ENCODE measurements at places on chromosomes 1 and 21.

DNA sequence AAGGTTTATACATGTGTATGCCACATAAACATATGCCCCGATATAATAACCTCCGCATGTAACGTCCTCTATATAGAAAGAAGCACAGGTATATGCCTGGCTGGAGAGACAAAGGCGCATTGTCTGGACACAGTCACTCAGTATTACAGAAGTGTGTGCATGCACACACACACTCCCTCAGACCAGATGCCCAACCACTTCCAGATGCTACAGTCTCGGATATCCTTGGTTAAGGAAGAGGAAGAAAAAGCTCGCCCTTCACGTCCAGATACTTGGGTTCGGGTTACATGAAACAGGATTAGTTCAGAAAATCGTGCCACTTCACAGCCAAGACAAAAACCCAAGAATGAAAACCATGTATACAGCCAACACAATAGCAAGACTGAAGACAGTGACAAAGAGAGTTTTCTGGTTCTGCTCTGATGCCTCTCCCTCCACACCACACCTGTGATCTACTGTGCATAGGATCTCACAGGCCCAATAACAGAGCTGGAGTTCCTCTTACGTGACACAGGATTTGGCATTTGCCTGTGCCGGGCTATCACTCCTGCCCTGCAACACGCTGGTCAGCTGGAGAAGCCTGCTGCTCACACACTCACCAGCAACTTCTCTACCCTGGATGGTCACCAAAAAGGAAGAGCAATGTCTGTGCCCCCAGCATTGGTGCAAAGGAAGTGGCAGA lies 75.0 kb downstream of the SSBP3 start:
- DNase-seq, result no peak

DNA sequence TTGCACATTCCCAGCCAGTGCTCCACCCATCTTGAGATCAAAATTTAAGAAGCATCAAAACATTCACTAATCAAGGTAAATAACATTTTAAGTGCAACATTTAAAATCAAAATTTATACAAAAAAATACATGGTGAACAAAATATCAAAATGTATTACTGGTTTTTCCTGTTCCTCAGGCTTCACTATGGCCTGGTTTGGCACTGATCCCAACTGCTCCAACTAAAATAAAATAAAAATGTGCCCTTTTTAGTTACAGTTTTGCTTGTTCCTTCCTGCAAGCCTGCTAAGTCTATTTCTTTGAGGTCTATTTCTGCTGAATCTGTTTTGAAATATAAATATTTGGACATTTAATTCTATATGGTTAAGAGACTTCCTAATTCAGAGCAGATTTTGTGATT lies 54.9 kb downstream of the ADAMTS1 start:
- DNase-seq, result no peak

- no peak for DNase-seq
Observed at GRCh38 chr21:36199021-36199420, 42.4 kb downstream of the DOP1B start.

DNA sequence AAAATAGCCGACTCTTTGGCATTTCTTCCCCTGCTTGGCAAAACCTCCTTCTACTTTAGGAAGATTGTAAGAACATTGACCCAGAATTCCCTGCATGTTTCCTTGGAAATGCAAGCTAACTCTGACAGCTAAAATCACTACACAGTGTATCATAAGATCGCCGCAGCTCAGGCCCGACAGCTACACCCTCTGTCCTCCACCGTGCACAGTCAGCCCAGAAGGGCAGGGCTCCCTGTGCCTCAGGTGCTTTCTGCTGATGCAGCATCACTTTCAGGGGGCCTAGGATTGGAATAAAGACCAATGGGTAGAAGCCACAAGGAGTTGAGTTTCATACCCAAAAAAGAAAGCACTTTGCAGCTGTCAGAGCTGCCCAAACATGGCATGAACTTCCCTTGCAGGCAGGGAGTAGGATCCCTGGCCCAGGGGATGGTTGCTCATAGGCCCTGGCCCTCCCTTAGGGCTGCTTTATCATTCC lies 145.3 kb downstream of the SEC16B start:
- DNase-seq, result peak; percentile 90

- DNase-seq, result no peak
Observed at GRCh38 chr1:116556289-116557006, 14.4 kb downstream of the CD58 start.

DNA sequence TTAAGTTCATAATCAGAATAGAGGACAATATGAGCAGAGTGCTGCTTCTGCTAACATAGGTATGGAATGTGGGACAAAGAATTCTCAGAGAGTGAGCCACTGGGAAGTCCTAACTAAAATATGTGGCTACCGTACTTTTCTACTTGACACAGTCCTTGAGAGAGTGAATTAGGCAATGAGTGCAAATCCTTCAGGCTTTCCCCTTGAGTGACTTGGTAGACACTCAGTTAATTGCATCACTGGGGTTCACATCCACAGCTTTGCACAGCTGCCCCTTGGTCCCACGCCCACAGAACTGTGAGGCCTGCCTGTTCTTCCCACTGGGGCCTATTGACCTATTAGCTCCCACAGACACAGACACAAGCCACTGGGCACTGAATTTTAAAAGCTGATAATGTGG lies 40.5 kb upstream of the PAXBP1 start:
- no peak for DNase-seq

DNA sequence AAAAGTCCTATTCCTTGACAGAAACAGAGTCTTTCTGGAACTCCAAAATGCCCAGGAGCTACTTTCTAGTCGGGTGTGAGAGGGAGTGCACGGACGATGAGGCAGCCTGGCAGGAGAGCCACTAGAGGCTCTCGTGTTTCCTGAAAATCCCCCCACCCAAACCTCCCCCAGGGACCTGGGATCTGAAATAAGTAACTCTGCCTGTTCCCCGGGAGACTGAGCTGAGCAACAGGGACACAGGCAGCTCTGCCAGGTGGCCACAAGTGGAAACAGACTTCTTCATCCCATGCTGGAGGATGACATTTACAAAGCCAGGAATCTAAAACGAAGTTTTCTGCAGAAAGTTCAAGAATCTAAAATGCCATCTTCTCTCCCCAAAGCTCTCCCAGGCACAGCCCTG lies 77.1 kb downstream of the ITPKB start:
- DNase-seq, result no peak

GRCh38 chr1:44151332-44151731 lies 9.9 kb upstream of the KLF18 start:
- no peak for DNase-seq

DNA sequence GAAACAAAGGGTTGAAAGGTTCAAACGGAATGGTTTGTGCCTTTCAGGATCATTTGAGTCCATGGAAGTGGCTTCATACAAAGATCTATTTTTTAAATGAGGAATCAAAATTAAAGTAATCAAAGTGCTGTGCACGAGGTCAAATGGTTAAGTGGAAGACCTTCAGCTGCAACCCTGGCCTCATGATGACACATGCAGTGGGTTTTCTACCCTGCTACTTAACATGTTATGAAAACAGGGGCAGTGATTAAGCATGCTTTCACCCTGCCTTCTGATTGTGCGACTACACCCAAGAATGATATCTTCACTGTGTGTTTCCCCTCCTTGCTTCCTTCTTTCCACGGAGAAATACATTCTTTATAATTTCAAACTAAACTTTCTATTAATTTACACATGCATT lies 604.2 kb downstream of the LRRIQ3 start:
- no peak for DNase-seq

DNA sequence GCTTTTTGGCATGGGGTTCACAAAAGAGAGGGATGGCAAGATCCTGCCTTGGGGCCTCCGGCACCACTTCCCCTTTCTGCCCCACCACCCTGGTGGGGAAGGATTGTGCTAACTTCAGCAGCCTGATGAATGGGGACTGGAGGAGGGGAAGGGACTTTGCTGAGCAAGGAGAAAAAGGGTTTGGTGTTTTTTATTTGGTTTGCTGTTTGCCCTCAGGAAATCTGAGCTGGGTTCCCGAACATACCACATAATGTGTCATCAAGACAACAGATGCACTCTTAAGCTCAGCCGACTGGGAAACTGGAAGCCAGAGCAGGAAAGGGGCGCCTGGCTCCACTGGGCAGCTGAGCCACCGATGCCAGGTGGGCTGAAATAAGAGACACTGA lies 19.8 kb downstream of the OLFML2B start:
- DNase-seq, result peak; percentile 97

- DNase-seq, result no peak
Observed at GRCh38 chr1:97105531-97105930, 383.9 kb downstream of the PTBP2 start.

Measured in RPMI8226 (cell line).